ENCODE measurements at places on chromosomes 6 and 20.

DNA sequence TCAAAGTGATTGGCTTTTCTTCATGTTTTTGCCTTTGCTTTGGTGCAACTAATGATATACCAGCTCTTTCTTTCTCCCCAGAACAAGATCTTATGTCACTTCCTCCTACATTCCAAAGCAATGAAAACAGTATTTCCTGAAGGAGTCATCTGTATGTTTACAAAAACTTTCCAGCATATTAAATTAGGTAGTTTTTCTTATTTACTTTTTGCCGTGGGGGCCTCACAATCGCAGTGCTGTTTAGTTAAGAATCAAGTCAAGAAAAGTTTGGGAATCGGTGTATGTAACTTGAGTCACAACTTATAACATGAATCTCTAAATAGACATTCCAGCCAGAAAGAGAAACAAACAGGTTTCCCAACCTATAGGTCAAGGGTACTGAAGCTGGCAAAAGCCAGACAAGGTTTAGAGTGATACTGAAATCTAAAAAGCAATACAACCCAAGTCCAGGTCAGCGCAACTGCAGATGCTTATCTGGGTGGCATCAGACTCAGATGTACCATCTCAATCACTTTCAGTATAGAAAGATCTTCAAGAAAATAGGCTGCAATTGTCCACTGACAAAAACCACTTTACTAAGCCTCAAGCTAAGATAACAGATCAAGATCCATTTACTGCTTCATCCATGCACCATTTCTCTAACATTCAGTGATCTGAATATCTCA, 63.6 kb downstream of the IPCEF1 start:
- no peak for DNase-seq

DNA sequence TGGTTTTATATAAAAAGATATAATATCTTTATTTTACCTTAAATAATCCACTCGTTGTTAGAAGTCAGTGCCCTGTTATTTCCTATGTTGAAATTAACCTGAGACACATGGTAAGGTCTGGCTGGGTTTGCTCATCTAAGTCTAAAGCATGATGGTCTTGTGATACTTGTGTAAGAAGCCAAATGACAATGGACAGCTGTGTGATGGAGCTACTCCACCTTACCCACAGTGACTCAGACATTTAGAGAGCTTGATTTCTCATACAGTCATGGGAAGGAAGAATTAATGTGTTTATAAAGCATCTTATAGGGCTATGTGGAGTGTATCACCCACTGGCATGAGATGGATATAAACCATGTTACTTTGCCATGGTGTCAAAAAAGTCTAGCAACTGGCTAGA, 11.7 kb downstream of the CTCFL start:
- DNase-seq: no peak

GRCh38 chr6:47209632-47210031, 100.1 kb downstream of the TNFRSF21 start:
- no peak for DNase-seq

GRCh38 chr6:3214898-3215297, 12.6 kb downstream of the TUBB2B start:
- no peak for DNase-seq

- DNase-seq: no peak
These were observed 687.9 kb upstream of the CITED2 start for GRCh38 chr6:140062043-140063020.

- DNase-seq: no peak
These were observed 174.8 kb upstream of the SUPT3H start for GRCh38 chr6:45552536-45552935.

DNA sequence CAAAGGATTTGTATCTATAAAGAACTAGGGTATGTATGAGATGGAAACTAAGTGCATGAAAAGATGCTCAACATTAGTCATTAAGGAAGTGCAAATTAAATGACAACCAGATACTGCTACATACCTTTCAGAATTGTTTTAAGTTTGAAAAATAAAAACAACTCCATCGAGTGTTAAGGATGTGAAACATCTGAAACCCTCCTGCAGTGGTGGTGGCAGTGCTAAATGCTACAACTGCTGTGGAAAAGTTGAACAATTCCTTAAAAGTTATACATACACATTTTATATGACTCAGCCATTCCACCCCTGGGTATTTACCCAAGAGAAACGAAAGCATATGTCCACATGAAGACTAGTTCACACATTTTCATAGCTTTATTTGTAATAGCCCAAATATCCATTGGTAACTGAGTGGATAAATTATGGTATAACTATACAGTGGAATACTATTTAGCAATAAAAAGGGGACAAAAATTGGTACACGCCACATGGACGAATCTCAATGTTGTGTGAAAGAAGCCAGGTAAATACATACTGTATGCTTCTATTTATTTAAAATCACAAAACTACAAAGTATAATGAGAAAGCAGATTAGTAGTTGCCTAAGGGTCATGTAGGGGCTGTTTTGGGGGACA, 10.6 kb downstream of the ARMH2 start:
- DNase-seq: no peak

GRCh38 chr20:38548356-38549083, 32.5 kb upstream of the ADIG start:
- no peak for DNase-seq

GRCh38 chr20:5718896-5719595, 31.2 kb upstream of the SHLD1 start:
- DNase-seq: no peak

GRCh38 chr6:123168892-123169773, 173.1 kb downstream of the CLVS2 start:
- no peak for DNase-seq

DNA sequence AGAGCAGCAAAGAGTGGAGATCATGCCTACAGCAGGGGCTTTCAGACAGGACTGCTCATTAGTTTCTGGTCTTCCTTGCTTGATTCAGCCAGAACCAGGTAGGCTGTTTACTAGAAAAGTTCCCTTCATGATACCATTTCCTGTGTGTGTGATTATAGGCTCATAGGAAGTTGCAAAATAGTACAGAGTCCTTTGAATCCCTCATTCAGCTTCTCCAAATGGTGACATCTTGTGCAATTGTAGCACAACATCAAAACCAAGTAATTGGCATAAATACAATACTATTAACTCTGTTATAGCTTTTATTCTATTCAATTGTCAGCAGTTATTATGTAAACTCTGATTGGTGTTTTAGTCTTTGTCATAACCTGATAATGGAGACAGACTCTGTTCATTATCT, 347.3 kb upstream of the CDH4 start:
- DNase-seq: no peak

DNA sequence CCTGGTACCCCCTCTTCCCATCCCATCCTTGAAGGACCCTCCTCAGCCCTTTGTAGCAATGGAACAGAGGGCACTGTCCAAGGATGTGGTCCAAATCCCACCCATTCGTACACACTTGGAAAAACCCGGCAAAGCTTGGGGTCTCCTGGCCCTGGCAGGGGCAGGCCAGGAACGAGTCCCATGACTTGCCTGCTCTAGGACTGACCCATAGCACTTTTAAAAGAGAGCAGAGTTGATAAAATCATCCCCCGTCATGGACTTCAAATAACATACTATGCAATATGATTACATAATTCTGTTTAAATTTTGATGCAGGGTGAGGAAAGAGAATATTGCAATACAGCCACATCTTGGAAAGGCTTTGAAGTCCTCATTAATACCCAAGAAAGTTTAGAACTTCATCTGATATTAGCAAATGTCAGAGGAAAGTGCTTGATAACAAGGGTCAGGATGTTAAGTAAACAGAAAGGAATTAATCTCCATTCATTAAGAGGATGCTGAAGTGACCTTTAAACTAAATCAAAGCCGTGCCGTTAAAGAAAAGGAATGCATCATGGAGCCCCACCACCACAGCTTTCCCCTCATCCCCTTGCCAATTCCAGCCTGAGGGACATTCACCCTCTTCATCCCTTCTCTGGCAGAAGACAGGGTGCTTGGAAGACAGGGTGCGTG, 60.7 kb upstream of the NXT1 start:
- no peak for DNase-seq

- no peak for DNase-seq
These were observed 101.3 kb downstream of the RTN4IP1 start for GRCh38 chr6:106527979-106528378.

GRCh38 chr6:133435065-133435728, 194.0 kb downstream of the EYA4 start:
- DNase-seq: no peak

- no peak for DNase-seq
These were observed 65.9 kb downstream of the TMEM244 start for GRCh38 chr6:129795261-129795660.

GRCh38 chr6:7763881-7764280, 38.0 kb downstream of the BMP6 start:
- DNase-seq: no peak

DNA sequence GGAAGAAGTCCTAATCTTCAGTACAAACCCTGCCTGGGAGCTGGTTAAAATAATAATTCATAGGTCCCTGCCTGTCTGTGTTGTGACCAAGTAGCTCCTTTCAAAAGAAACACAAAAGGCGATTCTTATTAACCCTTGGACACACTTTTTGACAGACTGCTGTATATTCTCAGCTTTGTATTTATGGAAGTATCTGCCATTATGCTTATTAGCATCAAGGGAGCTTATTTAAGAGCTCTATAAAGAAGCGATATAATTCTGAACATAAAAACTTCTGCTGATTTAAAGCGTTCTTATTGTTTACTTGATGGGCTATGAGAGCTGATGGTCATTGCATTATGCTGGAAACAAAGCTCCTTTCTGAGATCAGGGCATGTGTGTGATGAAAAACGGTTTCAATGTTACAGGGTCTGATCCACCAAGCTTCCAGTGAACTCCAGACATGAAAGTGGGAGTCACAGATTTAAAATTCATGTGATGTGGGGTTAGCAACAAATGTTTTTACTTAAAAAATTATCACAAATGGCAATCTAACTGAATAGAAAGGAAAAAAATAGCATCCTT, 181.8 kb upstream of the PDE10A start:
- DNase-seq: no peak

- peak; percentile 76 for DNase-seq
These were observed 1.7 kb downstream of the TULP4 start for GRCh38 chr6:158313989-158314388.

DNA sequence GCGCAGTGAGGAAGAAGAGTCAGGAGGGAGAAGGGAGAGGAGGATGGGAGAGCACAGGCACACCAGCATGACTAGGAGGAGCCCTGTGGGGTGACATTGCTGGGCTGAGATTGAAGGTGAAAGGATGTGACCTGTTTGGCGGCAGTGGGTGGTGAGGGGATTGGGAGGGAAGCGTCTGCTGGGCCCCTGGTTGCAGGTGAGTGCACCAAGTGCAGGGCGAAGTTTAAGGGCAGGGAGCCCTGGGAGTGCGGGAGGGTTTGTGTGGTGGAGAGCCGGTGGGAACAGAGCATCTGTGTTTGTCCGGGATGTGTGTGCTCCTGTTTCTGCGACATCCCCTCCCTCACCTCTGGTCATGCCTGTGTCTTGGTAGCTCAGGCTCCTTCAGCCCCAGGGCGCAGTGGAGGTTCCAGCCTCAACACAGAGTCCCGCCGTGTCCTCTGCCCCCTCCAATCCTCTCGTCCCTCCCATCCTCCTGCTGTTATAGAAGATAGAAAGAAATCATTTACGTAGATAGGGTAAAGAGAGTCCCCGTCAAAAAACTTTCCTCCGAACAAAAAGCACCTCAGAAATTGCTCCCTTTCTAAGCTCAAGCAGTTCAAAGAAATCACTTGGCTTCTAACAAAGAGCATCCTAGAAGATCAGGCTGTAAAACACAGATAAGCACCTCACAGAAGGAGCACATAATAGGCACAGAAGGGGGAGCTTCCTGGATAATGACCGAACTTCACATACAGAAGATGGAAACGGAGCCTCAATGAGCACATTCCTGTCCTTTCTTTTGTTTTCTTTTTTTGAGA, 25.0 kb downstream of the ULBP1 start:
- DNase-seq: no peak

- DNase-seq: peak; percentile 64
These were observed 10.9 kb upstream of the MBOAT1 start for GRCh38 chr6:20223141-20223540.

GRCh38 chr20:59217794-59218280, 54.2 kb downstream of the ZNF831 start:
- DNase-seq: no peak

GRCh38 chr6:158599635-158600034, 39.7 kb downstream of the TMEM181 start:
- no peak for DNase-seq

GRCh38 chr6:147207837-147208754, 3.9 kb downstream of the STXBP5 start:
- no peak for DNase-seq

DNA sequence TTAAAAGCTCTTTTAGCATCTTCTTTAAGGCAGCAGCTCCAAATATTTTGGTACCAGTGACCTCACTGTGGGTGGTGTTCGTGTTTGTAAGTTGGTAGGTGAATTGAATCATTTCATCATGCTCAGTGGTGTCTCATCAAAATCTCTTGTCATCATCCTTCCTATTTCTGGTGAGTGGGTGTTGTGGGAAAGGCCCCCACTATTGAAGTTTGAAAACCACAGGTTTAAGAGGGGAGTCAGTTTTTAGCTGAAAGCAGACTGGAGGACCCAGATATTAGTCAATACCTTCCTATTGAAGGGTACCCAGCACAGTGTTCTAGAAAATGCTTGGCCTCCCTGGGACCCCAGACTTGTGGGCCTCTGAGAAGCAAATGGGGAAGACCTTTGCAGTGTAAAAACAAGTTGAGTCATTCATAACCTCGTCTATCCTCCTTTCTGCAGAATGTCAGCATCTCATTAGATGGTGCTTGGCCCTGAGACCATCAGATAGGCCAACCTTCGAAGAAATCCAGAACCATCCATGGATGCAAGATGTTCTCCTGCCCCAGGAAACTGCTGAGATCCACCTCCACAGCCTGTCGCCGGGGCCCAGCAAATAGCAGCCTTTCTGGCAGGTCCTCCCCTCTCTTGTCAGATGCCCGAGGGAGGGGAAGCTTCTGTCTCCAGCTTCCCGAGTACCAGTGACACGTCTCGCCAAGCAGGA, 3.7 kb downstream of the PIM1 start:
- DNase-seq: peak; percentile 17

DNA sequence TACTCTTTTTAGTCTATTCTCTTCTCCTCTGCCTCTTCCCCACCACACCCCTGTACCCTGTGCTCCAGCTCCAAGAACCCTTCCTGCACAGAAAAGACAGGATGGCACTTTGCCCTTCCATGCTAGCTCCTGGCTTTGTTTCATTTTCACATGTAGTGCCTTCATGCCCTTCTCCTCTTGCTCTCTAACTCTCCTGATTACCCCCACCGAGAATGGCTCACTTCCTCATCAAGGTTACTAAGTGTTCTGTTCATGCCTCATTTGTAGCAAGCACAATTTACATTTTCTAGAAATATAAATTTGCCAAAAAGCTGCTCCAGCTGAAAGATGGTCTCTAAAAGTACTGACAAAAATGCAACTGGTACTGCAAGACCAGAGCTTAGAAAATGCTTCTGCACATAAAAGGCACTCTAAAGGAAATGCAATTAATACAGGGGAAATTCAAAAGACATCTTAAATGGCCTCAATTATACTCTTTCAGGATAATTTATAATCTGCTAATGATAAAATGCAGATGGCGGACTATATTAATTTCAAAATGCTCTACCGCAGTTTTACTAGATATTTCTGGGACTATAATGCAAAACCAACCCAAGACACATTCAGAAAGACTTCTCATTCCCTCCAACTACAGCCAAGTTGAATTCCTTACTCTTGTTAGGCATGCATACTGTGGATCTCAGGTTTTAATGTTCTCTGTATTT, 570.2 kb downstream of the PRKN start:
- peak; percentile 73 for DNase-seq
